GM12878 (cell line): ENCODE measurements at places on chromosomes 4 and X.

DNA sequence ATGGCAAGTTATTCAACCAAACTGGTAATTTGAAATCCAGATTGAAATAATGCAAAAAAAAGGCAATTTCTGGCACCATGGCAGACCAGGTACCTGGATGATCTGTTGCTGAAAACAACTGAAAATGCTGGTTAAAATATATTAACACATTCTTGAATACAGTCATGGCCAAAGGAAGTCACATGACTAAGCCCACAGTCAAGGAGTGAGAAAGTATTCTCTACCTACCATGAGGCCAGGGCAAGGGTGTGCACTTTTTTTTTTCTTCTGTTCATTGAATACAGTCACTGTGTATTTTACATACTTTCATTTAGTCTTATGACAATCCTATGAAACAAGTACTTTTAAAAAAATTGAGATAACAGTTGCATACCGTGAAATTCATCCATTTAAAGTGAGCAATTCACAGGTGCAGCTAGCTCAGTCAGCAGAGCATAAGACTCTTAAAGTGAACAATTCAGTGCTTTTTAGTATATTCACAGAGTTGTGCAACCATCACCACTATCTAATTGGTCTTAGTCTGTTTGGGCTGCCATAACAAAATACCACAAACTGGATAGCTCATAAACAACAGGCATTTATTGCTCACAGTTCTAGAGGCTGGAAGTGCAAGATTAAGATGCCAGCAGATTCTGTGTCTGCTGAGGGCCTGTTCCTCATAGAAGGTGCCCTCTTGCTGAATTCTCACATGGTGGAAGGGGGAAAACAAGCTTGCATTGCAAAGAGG, 4.8 kb upstream of the MPP1 start:
- no peak for DNase-seq

- no peak for DNase-seq
Observed at GRCh38 chr4:55396308-55397125, 760 bp downstream of the TMEM165 start.

GRCh38 chr4:111269439-111269838, 646.6 kb upstream of the PITX2 start:
- no peak for DNase-seq

DNA sequence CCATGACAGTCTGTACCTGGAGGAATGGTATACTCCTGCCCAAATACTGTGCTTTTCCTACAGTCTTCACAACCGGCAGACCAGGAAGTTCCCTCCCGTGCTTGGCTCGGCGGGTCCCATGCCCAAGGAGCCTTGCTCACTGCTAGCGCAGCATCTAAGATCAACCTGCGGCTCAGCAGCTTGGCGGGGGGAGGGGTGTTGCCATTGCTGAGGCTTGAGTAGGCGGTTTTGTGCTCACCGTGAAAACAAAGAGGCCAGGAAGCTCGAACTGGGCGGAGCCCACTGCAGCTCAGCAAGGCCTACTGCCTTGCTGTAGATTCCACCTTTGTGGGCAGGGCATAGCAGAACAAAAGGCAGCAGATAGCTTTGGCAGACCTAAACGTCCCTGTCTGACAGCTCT, 152.7 kb downstream of the TEX11 start:
- DNase-seq = no peak

- no peak for DNase-seq
Observed at GRCh38 chr4:109065006-109065405, 237.5 kb downstream of the COL25A1 start.
